Fibroblast of villous mesenchyme (primary cell): ENCODE measurements at places on chromosomes 11 and 22. TPM values are rescaled to one million over a fixed set of nuclear protein-coding genes. Genes with fewer than 3 reads are reported as not detected.

GPR152 gene
- total RNA-seq = not detected in 2 replicates

RASSF7 gene
- 14.2 and 15.5 TPM in 2 replicates for total RNA-seq

C22orf31 gene
- not detected in 2 replicates for total RNA-seq

CRYBB3 gene
- not detected in 2 replicates for total RNA-seq

YPEL1 gene
- total RNA-seq = under 0.01 TPM in 2 replicates

OR51B2 gene
- not detected in 2 replicates for total RNA-seq

APOL5 gene
- not detected in 2 replicates for total RNA-seq

TRIM6 gene
- total RNA-seq = 6.1 and 6.5 TPM in 2 replicates

DEFB131B gene
- total RNA-seq = not detected in 2 replicates

TREH gene
- not detected in 2 replicates for total RNA-seq

HTR3A gene
- not detected in 2 replicates for total RNA-seq

SMIM38 gene
- under 0.01 TPM in 2 replicates for total RNA-seq

TESMIN gene
- 0.32 and 2.6 TPM in 2 replicates for total RNA-seq

PKP3 gene
- 2.2 and 2.6 TPM in 2 replicates for total RNA-seq

OR5B21 gene
- under 0.01 TPM in 1 of 2 replicates, not detected in the other for total RNA-seq

DMC1 gene
- total RNA-seq = 2.3 and 6.5 TPM in 2 replicates

SEPTIN3 gene
- under 0.01 TPM in 2 replicates for total RNA-seq

OR5A1 gene
- not detected in 2 replicates for total RNA-seq

ABTB2 gene
- 3.9 and 4.8 TPM in 2 replicates for total RNA-seq

OR52N2 gene
- not detected in 2 replicates for total RNA-seq

SLC22A12 gene
- total RNA-seq = not detected in 2 replicates

RBM7 gene
- total RNA-seq = 30.6 and 53.1 TPM in 2 replicates

NLRP6 gene
- total RNA-seq = not detected in 2 replicates

TRPM5 gene
- not detected in 2 replicates for total RNA-seq

PRR5L gene
- total RNA-seq = 35.4 and 57.0 TPM in 2 replicates

KLHDC7B gene
- 0.32 TPM in 1 of 2 replicates, not detected in the other for total RNA-seq

CRYBB2 gene
- not detected in 2 replicates for total RNA-seq

PKNOX2 gene
- total RNA-seq = 0.86 and 2.9 TPM in 2 replicates

ACTN3 gene
- total RNA-seq = under 0.01 TPM in 1 of 2 replicates, not detected in the other

RTN4RL2 gene
- total RNA-seq = not detected in 2 replicates

OR56A1 gene
- total RNA-seq = under 0.01 TPM in 2 replicates

KCNQ1OT1 gene
- total RNA-seq = 6.0 and 6.1 TPM in 2 replicates

CHADL gene
- total RNA-seq = 0.43 and 0.64 TPM in 2 replicates

CBLIF gene
- not detected in 2 replicates for total RNA-seq

ELF5 gene
- under 0.01 TPM in 2 replicates for total RNA-seq

MMP12 gene
- total RNA-seq = 3.0 and 3.5 TPM in 2 replicates

SNX15 gene
- 12.5 and 14.5 TPM in 2 replicates for total RNA-seq

ART1 gene
- total RNA-seq = not detected in 2 replicates

OR8H1 gene
- total RNA-seq = not detected in 2 replicates

CARD10 gene
- total RNA-seq = 3.0 and 3.5 TPM in 2 replicates

OR2D2 gene
- 0.64 and 0.86 TPM in 2 replicates for total RNA-seq

PAMR1 gene
- total RNA-seq = 416 and 493 TPM in 2 replicates

VSIG10L2 gene
- total RNA-seq = not detected in 2 replicates

RAPSN gene
- total RNA-seq = under 0.01 and 0.43 TPM in 2 replicates

FOSL1 gene
- total RNA-seq = 18.0 and 41.0 TPM in 2 replicates

PRRG4 gene
- total RNA-seq = under 0.01 TPM in 2 replicates

TMEM132A gene
- 29.3 and 40.6 TPM in 2 replicates for total RNA-seq

LRRC10B gene
- total RNA-seq = not detected in 2 replicates
